ENCODE measurements at places on chromosomes 5 and 9.

- DNase-seq: no peak
Observed at GRCh38 chr5:158265346-158265745, 406.4 kb upstream of the CLINT1 start.

DNA sequence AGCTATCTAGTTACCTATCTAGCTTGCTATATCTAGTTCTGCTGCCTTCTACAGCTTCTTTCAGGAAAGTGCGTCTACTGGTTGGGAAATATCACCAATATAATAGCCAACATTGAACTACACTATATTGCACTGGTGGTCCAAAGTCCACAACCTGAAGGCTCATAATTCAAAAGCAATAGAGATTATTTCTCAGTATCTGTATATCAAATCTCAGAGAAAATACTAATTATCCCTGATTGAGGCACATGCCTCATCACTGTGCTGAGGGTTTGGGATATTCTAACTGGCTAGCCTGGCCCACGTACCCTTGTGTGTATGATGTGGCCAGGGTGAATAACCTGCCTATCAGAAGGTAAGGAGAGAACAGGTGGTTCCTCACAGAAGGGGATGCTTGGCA, 53.8 kb downstream of the SH3RF2 start:
- DNase-seq: no peak

DNA sequence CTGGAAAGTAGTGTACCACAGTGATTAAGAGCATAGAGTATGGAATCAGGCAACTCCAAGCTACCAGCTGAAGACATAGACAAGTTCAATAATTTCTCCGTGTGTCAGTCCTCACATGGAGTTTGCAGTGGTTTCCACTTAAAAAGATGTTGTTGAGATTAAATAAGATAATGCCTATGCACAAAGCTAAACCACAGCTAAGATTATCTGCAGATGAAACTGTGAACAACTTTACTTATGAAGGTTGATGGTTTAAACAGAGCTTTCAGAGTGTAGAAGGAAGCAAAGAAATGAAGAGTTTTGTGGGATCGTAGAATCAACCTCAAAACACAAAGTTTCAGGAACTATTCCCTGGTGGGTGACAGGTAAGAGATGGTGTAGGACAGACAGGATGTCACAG, 223.5 kb upstream of the IL12B start:
- no peak for DNase-seq

DNA sequence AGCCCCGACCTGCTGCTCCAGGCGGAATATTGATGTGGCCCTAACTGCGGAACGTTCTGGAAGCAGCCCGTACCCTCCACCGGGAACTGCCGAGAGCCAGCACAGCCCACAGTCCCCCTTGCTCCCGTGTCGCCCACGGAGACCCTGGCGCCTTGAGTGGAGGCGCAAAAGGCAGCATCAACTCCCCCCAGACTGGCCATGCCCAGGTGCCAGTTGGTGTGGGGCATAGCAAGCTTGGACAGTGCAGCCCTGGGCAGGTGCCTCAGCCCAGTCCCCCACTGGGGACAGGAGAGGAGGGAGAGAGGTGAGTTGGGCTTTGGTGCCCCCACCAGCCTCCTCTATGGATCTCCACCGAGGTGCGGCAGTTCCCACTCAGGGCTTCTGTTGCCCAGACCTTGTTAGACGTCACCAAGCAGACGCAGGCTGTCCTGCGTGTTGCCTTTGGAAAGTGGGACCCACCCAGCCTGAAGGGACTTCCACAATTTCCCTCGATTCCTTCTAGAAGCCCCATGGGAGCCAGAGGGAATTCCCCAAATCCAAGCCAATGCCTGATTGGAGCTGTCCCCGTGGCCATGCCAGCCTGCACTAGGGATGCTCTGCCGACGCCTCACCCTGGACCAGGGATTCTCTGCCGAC, 19.8 kb upstream of the NRARP start:
- DNase-seq: no peak

GRCh38 chr9:21670374-21670773, 132.1 kb upstream of the MTAP start:
- DNase-seq: no peak

DNA sequence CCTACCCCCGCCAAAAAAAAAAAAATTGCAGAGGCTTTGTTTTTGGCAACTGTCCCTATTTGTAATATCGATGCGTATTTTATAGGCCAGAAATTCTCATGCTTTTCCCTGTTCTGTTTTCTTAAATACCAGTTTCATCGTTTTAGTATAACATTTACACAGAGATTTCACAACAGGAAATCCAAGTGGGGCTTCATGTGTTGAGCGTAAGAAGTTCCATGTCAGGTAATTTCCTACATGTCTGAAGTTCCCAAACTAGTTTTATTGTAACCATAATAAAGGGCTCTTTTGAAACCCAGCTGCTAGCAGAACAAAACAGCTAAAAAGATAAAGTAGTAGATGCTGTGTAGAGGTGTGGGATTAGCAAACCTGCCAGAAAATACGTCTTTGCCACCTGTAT, 4.2 kb downstream of the SMC5 start:
- DNase-seq: no peak

DNA sequence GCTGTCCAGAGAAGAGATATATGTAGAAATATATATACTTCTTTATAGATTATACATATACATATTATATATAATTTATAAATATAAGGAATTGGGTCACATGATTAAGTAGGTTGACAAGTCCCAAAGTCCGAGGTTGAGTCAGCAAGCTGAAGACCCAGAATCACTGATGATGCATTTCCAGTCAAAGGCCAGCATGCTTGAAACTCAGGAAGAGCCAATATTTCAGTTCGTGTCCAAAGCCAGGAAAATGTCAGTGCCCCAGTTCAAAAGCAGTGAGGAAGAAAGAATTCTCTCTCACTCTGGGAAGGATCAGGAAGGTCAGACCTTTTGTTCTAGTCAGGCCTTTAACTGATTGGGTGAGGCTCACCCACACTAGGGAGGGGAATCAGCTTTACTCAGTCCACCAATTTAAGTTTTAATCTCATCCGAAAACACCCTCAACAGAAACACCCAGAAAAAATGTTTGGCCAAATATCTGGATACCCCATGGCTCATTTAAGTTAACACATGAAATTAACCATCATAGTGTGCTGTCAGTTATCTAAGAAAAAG, 42.0 kb upstream of the LVRN start:
- DNase-seq: no peak

- no peak for DNase-seq
Observed at GRCh38 chr5:31639481-31640411, 815 bp downstream of the PDZD2 start.

GRCh38 chr5:63500242-63500641, 462.0 kb downstream of the HTR1A start:
- no peak for DNase-seq

- no peak for DNase-seq
Observed at GRCh38 chr5:174951151-174951780, 226.9 kb downstream of the MSX2 start.

- no peak for DNase-seq
Observed at GRCh38 chr9:136535070-136535469, 10.8 kb downstream of the NOTCH1 start.

DNA sequence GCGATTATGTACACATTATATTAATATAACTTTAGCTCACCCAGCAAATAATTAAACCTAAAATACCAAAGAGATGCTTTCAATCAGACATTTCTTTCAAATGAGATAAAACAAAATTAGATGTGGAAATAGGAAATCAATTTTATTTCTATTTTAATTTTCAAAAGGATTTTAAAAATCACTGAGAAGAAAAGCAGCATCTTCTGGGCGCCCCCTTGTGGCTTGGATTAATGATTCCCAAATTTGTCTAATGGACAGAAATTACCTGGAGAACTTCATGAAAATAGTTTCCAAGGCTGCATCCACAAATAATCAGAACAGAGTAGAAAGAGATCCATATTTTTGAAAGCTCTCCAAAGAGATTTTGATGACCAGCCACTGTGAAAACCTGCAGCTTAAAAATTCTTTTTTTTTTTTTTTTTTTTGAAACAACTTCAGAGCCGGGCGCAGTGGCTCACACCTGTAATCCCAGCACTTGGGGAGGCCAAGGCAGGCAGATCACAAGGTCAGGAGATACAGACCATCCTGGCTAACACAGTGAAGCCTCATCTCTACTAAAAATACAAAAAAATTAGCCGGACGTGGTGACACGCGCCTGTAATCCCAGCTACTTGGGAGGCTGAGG, 50.9 kb upstream of the CEMIP2 start:
- DNase-seq: no peak

- DNase-seq: no peak
Observed at GRCh38 chr5:149667084-149667828, 62.9 kb upstream of the PPARGC1B start.

DNA sequence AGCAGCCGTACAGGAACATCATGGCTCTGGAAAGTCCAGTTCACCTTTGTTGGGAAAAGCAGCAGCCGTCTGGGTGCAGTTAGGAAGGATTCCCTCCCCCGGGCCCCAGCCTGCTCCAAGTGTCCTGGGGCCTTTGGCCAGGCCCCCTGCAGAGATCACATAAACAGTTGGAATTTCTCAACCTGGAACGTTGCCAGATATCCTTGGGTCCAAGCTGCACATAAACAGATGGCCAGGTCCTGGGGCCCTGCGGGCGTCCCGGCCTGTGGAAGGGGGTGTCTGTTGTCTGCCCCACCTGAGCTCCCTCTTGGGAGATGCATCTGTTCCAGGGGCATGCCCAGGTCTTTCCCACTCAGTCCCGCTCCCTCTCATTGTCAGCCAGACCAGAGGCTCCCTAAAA, 92.7 kb downstream of the COL5A1 start:
- no peak for DNase-seq
